ENCODE measurements at places on chromosomes 12 and 14.

GRCh38 chr14:20195911-20196310, 5.2 kb downstream of the OR11G2 start:
- DNase-seq: no peak

GRCh38 chr14:101855958-101856357, 94.4 kb downstream of the PPP2R5C start:
- no peak for DNase-seq

GRCh38 chr12:120917748-120918147, 13.6 kb upstream of the SPPL3 start:
- no peak for DNase-seq

DNA sequence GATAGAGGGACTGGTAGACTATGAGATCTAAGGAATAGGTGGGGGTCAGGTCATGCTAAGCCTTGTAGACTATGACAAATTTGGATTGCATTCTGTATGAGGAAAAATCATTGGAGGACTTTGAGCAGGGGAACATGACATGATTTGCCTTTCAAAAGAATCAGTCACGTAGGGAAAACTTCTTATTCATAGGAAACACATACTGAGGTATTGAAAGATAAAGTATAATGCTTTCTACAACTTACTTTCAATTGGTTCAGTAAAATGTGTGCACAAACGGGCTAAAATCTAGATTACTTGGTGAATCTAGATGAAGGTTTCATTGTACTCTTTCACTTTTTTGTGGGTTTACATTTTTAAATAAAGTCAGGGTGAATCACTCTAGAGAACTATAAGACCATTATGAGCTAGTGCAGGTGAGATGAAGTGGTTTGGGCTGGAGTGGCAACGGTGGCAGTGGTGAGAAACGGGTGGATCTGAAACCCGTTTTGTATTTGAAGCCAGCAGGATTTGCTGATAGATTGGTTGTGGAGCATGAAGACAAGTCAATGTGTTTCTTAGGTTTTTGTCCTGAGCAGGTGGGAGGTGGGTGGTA, 6.7 kb downstream of the BBS10 start:
- no peak for DNase-seq

DNA sequence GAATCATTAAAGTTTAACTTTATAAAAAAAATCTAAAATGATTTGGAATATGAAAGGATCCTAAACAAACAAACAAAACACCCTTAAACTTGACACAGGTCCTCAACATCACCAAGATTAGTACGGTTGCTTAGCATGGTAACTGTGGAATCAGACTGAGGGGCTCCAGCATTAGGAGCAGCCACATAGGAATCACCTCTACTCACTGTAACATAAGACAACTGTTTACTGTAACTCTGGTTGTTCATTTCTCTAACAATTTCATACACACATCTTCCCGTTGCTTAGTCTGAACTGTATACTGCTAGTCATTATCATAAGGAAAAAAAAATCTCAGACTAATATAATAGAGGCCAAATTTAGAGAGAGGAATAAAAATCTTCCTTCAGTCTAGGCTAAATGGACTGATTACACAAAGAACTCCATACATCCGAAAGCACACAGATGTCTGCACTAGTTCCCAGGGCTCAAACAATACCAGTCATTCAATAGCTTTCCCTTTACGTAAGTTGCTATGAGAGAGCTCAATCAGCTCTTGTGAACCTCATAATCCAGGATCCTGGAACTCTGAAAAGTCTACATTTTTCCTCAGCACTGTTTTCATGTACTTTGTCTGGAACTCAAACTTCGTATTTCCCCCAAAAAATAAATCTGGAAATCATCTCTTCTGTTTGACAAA, 26.0 kb downstream of the LRP6 start:
- no peak for DNase-seq
